Left cardiac atrium (tissue), 4 donors: ENCODE measurements at places on chromosomes 13 and 19. TPM values are rescaled to one million over a fixed set of nuclear protein-coding genes. Genes with fewer than 3 reads are reported as not detected.

The TTC9B gene
- total RNA-seq: not detected

The ELSPBP1 gene
- total RNA-seq: not detected

The GRIK5 gene
- 12.6 TPM for total RNA-seq

The SRRM5 gene
- total RNA-seq: 0.10 TPM

The HAUS5 gene
- total RNA-seq: 4.2 TPM

The HTR2A gene
- 0.55 TPM for total RNA-seq

The MEGF8 gene
- 28.2 TPM for total RNA-seq
